ENCODE measurements at places on chromosomes 12 and 14.
A peak's percentile ranks its signal among the peaks of the same experiment; 100 is the strongest.

DNA sequence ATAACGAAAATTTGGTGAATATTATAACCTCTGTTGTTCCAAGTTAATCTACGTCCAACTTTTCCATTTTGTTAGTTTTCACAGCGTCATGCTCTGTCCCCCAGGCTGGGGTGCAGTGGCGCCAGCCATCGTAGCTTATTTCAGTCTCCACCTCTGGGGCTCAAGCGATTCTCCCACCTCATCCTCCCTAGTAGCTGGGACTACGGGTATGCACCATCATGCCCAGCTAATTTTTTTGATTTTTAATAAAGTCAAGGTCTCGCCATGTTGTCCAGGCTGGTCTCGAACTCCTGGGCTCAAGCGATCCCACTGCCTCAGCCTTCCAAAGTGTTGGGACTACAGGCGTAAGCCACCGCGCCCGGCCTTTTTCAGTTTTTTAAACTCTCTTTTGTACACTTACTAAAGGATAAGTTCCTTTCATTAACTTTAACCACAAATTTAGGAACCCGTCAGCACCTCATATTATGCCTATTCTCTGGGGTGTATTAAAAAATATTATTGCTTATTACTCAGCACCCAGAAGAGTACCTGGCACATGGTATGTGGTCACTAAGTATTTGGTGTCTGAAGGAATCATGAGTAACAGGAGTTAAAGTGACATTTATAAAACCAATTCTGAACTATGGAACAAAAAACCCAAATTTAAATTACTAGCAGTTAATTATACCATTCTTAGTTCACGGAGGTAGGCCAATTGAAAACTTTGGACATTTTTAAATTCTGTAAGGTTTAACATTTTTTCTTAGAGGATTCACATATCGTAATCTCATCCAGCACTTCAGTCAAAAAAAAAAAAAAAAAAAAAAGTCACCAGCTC lies 925 bp upstream of the MIPOL1 start:
- peak; percentile 18 for DNase-seq

DNA sequence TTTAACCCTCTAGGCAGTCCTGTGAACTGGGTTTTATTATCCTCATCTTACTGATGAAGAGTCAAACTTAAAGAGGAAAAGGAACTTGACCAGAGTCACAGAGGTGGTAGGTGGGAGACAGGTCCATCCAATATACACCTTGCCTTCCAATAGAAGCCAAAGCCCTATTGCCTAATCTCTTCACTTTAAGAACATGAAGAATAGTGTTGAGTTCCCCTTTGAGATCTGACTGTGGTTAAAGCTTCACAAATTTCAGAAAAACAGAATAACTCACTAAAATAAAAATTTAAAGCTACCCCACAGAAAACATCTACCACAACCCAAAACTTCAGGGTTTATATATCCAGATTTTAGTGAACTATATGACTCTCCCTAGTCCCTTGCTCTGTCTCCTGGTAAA lies 115.4 kb downstream of the ETV6 start:
- DNase-seq = no peak

GRCh38 chr14:95460647-95461478 lies 55.6 kb downstream of the SYNE3 start:
- DNase-seq = peak; percentile 92

DNA sequence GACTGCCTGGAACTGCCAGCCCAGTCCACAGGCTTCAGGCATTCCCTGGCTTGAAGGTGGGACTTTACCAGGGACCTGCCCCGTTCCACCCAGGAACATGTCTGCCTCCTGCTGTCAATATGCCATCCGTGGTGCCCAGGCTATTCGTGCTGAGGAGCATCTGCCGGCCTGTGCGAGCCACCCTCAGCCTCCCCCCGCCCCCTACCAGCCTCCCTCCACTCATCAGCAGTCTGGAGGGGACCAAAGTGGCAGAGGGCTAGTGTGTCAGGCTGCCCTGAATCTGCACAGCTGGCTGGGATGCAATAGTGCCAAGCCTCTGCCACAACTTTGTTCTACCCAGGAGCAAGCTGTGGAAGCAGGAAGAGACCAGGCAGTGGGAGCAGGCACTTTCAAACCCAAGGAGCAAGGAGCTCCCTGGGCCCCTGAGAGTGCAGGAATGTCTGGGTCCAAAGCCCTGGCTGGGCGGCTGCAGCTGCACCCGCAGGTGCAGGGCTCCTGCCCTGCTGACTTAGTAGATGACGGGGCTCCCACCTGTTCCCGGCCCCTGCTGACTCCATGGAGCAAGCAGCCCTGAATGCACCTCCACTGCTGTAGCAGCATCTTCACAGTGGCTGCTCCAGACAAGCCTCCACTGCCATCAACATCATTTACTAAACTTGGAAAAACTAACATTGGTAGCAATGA lies 423.2 kb downstream of the RERGL start:
- no peak for DNase-seq

GRCh38 chr14:90520326-90520725 lies 123.5 kb downstream of the CALM1 start:
- DNase-seq = no peak

DNA sequence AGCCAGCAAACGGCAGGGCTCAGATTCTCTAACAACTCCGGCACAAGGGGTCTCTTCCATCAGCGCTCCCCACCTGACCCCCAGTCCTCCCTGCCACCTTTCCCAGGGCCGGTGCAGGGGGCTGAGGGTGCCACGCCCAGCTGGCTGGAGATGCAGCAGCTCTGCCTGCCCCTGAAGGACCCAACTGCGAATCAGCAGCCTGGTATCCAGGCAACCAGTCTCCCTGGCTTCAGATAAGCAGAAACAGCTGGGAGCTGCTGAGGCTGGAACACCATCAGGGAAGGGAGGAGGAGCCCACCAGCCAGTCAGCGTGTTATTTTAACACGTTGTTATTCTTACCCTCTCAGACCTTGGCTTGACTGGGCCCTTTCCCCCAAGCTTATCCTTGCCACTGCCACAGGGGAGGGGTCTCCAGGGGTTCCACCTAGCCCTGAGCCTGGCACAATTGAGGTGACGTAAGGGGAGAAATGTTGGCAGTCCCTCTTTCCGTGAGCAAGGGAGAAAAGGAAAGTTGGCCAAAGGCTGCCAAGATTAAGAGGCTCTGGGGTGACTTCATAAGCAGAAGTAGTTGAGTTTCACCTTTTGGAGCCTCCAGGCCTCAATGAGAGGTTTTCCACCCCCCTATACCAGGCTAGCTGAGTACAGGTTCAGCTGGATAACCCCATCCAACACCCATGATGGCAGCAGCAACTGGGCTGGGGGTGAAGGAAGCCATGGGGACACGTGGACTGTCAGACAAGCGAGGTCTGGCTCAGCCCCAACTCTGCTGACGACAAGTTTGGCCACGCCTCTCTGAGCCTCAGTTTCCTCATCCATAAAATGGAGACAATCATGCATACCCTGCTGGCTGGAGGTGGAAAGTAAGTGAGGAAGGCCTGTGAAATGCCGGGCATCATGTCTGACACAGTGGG lies 91.1 kb downstream of the IRF2BPL start:
- peak; percentile 96 for DNase-seq

- no peak for DNase-seq
Observed at GRCh38 chr14:102750376-102750775, 26.9 kb upstream of the TRAF3 start.

DNA sequence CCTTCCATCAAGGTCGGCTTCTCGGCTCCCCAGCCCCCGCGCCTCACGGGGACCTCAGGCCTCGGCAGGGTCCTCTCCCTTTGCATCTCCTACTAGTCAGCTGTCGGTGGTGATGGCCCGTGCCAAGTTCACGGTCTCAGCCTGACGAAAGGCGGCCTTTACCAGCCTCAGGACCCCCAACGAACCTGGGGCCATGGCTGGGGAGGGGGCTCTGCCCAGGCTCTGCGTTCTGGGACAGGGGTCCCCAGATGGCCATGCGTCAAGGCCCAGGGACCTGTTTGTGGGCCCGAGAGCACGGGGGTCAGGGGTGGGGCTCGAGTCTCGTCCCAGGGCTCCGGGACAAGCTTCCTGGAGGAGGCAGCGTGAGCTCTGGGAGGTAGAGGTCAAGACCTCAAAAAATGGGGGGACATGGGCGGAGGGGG lies 32.8 kb upstream of the DEGS2 start:
- no peak for DNase-seq

DNA sequence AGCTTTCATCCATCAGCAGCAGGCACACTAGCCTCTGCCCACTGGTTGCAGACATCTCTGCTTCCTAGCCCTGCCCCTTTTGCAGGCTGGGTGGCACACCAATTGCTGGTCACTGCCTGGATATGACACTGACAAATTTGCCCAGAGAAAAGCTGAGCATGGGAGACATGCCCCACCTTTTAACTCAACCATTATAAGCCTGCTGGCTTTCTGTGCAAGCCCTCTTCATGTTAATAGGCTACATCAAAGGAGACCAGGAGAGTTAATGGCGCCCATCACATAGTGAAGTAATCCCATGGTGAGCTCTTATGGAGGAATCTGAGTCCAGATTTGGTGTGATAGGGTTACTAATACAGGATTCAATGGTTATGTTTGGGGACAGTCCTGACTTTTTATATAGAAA lies 139.2 kb downstream of the KICS2 start:
- no peak for DNase-seq

GRCh38 chr14:24975393-24975792 lies 74.6 kb downstream of the STXBP6 start:
- DNase-seq = no peak

- no peak for DNase-seq
Observed at GRCh38 chr12:50196537-50196936, 29.4 kb upstream of the CERS5 start.

GRCh38 chr14:80958226-80958625 lies 2.8 kb downstream of the TSHR start:
- DNase-seq = no peak

GRCh38 chr12:122961531-122962329 lies 4.5 kb downstream of the ABCB9 start:
- DNase-seq = no peak

- DNase-seq = no peak
Observed at GRCh38 chr14:94833633-94834032, 63.7 kb upstream of the GSC start.

- no peak for DNase-seq
Observed at GRCh38 chr14:104657563-104658324, 31.7 kb upstream of the INF2 start.

GRCh38 chr14:67514650-67515385 lies 18.3 kb upstream of the PLEKHH1 start:
- DNase-seq = no peak

GRCh38 chr12:94101738-94102660 lies 46.4 kb upstream of the PLXNC1 start:
- peak; percentile 83 for DNase-seq

- no peak for DNase-seq
Observed at GRCh38 chr12:78829690-78830089, 34.9 kb upstream of the SYT1 start.

DNA sequence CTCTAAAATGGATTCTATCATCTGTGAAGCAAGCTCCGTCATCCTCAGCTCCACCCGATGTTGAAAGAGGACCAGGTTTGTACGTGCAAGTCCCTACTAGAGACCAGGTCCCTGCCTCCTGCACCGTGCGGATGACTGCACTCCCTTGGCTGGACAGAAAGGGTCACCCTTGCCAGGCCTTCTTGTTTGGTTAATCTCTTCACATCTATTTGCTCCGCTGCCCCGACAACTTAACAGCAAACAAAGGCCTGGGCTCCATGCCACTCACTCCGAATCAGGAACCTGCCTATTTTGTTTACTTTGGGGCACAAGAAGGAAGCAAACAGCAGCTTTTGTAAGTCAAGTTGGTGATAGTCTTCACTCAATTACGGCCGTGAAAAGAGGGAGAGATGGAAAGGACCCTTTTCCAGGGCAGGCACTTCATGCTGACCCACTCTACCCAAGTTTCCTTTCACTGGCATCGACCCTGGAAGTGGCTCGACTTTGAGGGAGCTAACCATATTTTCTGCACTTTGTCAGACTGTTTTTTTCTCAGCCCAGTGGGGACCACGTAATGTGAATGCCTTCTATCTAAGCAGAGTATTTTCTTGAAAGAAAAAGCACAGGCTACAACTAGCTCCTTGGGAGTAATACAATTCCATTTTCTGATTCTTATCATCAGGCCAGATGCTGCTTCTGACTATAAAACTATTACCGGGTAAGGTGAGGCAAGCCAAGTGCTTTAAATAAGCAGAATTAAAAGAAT lies 202.6 kb downstream of the FOXN3 start:
- no peak for DNase-seq

- peak; percentile 89 for DNase-seq
Observed at GRCh38 chr14:59482541-59483331, 1.5 kb downstream of the L3HYPDH start.

GRCh38 chr12:57896115-57896433 lies 45.3 kb upstream of the ATP23 start:
- DNase-seq = peak; percentile 38

- peak; percentile 99 for DNase-seq
Observed at GRCh38 chr12:65891987-65892481, 67.8 kb downstream of the HMGA2 start.

DNA sequence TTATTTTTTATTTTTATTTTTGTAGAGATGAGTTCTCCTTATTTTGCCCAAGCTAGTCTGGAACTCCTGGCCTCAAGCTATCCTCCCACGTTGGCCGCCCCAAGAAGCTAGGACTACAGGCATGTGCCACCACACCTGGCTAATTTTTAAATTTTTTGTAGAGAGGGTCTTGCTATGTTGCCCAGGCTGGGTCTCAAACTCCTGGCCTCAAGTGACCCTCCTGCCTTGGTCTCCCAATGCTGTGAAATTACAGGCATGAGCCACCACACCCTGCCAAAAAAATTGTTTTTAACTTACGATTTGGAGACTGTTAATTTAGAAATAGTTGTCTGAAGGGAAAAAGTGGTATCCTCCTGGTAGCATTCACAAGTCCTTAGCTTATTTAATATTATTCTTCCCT lies 120.7 kb downstream of the PPM1H start:
- no peak for DNase-seq

DNA sequence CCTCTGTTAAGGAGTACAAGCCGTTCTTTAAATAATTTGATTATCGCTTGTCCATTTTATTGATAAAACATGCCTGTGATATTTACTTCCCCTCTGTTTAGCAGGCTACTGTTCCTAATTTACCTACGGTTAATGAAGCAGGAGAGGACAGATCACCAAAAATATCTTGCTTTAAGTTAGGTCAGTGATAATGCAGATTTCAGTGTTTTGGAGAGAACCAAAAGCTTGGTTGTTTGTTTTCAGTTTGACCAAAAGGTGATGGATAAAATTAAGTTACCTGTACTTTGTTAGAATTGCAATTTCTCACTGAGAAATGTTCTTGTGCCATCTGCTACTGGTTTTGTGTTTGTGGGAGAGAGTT lies 958 bp downstream of the SPATS2 start:
- DNase-seq = no peak

GRCh38 chr14:100536721-100537445 lies 50.3 kb downstream of the BEGAIN start:
- DNase-seq = no peak

- no peak for DNase-seq
Observed at GRCh38 chr12:78189656-78190055, 359.0 kb downstream of the NAV3 start.

All from LHCN-M2 (cell line).